ENCODE measurements at places on chromosomes 2 and 18.
A peak's percentile ranks its signal among the peaks of the same experiment; 100 is the strongest.

- no peak for DNase-seq
Observed at GRCh38 chr2:31442376-31442775, 27.8 kb upstream of the XDH start.

GRCh38 chr18:52499016-52499415 lies 159.0 kb downstream of the DCC start:
- DNase-seq: no peak

GRCh38 chr18:59783138-59783537 lies 85.9 kb upstream of the CCBE1 start:
- peak; percentile 45 for DNase-seq

- DNase-seq: no peak
Observed at GRCh38 chr2:83695530-83695929, 763.5 kb downstream of the SUCLG1 start.

DNA sequence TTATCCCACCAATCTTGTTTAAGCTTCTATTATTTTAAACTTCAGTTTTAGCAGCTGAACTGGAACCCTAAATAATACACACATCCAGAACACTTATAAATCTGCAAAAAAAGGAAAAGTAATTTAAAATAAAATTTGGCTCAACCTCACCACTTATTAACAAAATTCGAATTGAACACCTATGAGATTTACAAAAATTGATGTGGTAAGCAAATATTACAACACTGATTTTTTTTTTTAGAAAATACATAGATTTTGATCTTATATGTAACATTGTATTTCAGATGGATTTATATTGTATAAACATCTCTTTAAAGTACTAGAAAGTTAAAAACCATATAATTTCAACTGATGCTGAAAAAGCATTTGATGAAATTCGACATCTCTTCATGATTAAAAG lies 81.3 kb upstream of the DYNAP start:
- DNase-seq: no peak

DNA sequence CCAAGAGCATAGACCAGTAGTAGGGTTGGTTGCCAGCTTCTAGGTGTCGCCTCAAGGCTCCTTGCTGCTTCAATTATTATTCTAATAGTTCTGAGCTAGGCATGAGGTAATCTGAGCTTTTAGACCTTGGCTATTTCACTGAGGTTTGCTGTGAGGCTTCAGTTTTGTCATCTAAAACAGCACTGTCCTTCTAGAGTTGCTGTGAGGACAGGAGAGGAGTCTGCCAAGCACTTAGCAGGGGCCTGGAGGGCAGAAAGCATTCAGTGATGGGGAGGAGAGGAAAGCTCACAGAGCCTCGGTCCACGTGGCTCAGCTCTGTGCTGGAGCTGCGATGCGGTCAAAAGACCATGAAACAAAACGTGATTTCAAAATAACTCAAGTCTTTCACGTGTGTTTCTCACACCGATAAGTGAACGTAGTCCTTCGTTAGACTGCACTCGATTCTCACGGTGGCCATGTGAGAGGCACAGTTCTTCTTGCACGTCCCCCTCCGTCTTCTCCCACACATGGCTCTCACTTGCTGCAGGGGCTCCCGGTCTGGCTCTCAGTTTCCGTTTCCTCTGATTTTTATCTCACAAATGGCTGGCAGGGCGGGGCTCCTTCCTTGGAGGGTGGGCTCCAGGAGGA lies 113.7 kb downstream of the B3GNT2 start:
- no peak for DNase-seq

DNA sequence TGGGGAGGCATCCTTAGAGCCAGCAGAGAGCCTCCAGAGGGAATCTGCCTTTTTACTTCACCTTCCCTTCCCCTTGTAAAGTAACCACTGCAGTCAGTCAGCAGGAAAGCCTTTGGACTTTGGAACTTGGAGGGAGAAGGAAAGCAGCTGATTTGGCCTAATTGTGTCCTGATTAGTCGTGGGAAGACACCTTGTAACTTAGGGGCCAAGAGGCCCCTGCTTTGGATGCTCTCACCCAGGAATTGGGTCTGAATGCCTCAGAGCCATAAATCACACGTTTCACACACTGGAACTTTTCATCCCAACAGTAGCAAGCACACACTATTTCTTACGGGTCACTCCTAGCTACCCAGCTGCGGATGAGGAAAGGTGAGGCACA lies 81.0 kb upstream of the PPM1B start:
- DNase-seq: no peak

DNA sequence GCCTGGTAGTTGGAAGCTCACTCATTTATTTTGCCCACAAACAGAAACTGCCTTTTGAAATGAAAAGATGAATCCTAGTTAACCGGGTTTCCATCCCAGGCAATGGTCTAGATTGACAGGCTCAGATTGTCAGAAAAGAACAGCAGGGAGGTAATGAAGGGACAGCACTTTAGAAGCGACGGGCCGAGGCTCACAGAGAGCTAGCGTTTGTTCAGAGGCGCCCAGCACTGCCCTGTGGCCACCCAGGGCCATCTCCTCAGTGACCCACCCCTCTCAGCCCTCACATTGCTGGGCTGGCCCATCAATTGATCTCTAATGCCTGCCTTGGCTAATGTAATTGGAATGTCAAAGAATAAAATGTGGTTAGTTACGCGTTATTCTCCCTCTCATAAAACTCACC lies 304.8 kb downstream of the CDCA7 start:
- no peak for DNase-seq

DNA sequence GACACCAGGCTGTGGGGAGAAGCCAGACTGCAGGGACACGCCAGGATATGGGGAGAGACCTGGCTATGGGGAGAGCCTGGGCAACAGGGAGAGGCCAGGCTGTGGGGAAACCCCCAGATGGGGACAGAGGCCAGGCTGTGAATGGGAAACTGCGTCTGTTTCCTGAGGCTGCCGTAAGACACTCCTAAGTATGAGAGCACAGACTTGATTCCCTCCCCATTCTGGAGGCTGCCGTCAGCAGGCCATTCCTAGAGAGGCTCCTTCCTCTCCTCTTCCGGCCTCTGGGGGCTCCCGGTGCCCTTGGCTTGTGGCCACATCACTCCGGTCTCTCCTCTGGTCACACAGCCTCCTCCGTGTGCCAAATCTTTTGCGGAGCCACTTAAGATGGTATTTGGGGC lies 32.3 kb downstream of the ADI1 start:
- DNase-seq: no peak

DNA sequence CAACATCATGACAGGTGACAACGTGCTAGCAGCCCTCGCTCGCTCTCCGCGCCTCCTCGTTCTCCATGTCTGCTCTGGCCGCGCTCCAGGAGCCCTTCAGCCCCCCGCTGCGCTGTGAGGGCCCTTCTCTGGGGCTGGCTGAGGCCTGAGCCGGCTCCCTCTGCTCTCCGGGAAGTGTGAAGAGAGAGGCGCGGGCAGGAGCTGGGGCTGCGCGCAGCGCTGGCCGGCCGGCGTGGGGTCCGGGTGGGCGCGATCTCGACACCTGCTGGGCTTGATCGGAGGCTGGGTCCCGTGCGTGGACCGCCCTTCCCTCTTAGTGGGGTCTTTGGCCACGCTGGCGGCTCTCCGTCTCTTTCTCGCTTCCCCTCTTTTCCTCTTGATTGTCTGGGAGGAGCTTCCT lies 195.5 kb downstream of the ANKRD30BL start:
- DNase-seq: no peak

- DNase-seq: no peak
Observed at GRCh38 chr2:152620208-152620607, 97.1 kb downstream of the PRPF40A start.

GRCh38 chr18:60067426-60068210 lies 167.8 kb downstream of the PMAIP1 start:
- no peak for DNase-seq

DNA sequence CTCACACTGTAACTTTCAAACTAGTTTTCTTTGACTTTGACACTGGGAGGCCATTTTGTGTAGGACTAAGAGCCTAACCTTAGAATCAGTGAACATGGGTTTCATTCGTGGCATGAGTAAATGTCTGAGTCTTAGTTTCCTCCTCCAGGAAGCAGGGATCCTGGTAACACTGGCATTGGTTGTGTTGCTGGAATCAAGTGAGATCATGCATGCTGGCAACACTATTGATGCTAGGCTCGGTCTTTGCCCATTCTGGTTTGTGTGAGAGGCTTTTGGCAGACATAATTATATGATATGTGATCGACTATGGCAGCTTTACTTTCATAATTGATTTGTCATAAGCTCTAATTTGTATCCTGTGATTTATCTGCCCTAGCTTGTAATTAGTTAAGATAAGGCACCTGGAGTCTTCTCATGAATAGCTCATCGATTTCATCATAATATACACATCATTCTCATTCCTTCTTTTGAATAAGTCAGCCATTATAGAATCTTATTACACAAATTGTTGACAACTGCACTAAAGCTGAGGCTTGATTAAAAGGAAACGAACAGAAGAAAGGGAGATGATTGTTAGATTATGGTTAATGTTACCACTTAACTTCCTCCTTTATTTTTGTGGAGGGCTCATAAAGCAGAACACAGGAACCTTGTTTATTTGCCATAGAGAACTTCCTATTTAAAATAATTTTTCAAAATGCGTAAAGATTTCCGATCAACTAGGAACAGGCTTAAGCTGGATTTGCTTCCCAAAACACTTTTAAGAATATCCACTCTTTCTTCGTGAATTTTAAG lies 12.6 kb downstream of the PPP1R1C start:
- no peak for DNase-seq

GRCh38 chr2:177044671-177045070 lies 167.9 kb upstream of the HNRNPA3 start:
- no peak for DNase-seq

DNA sequence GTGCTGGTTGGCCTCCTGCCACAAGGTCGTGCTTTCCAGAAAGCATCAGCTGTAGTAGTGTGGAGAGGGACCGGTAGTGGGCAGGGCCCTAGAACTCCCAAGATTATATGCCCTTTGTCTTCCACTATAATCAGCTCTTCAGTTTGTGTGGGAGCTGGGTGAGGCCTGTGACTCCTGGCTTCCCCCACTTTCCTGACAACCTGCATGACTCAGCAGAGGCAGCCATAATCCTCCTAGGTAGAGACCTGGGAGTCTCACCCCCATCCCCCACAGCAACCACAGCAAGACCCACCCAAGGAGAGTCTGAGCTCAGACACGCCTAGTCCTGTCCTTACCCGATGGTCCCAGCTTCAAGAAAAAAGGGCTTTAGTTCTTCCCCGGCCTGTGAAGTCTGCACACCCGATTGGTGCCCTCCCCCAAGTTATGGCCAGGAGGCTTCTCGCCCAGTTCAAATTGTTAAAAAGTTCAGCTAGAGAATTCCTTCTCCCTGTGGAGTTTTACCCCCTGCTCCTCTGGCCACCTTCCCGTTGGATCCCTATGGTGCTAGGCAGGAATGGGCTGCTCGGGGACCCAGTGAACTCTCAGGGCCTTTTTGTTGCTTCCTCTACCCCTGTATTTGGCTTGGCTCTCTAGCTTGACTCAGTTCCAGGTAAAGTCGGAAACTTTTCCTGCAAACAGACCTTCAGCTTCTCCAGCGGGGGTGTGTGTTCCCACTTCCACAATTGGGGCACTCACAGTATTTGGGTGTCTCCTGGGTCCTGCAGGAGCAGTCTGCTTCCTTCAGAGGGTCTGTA lies 57.8 kb upstream of the FAM237A start:
- no peak for DNase-seq

GRCh38 chr18:13565228-13565627 lies 161.1 kb downstream of the FAM210A start:
- no peak for DNase-seq

DNA sequence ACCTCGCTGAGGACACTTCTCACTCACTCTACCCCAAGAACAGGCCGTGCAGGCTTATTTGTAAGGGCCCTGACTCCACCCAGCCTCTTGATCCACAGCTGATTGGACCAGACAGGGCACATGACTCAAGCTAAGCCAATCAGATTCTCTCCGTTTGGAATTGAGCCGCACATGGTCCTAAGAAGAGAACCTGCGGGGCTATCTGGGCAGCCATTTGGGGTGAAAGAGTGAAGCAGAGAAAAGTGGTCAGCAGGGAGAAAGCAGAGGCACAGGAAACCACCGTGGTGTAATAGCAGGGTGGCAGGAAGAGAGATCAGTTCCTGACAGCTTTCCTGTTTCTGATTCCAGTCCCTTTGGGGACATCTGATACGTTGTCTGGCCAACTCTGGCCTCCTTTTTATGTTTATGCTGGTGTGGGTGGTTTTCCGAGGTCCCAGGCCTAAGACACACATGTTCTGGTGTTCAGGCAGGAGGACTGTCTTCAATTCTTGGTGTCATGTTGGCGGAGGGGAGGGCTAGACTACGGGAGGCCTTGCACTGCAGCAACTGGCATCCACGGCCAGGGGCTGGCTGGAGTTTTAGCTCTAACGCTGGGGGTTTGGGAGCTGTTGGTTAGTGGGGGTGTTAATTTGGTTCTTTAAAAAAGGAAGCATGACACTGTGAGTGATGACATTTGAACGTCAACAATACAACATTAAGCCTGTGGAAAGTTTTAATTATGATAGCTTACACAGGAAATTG lies 26.1 kb upstream of the SPTBN1 start:
- DNase-seq: no peak

GRCh38 chr2:203648273-203648672 lies 58.2 kb upstream of the CD28 start:
- DNase-seq: no peak

GRCh38 chr2:218857371-218858137 lies 2.1 kb upstream of the WNT6 start:
- no peak for DNase-seq

DNA sequence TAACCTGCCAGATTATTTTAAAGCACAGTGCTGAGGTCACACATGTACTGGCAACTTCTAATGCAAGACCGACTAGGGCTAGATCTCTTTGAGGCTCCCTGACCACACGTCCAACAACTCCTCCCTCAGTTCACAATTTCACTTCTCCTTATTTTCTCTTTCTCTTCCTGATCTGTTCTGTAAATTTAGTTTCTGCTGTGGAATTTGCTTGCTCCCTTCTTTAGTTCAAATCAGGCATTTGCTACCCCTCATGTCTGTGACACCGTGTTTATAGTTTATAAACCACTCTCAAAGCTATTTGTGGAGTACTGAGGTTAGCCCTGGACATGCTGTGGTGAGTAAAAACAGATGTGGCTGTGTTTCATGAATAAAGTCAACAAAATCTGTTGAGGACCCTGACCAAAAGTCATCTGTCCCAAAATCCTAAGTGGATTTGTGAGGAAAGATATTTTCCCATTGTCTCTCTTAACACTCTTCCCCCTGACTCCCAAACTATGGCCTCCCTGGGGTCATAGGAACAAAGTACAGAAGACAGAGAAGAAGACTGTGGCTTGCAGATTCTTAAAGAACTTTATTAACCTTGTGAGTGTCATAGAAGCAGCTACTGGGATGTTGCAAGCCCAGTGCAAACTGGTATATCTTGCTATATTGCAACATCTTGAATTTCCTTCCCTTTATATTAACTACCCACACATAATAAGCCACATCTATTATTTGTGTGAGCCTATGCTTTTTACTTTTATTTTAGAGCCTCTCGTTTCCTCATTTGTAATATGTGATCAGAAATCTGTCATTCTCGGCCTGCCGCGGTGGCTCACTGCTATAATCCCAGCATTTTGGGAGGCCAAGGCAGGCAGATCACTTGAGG lies 3.5 kb upstream of the NAGK start:
- DNase-seq: no peak

- DNase-seq: peak; percentile 7
Observed at GRCh38 chr2:18719978-18720775, 130.8 kb upstream of the NT5C1B start.

GRCh38 chr2:23760736-23761135 lies 166.2 kb downstream of the ATAD2B start:
- DNase-seq: no peak

GRCh38 chr2:32436150-32436549 lies 79.3 kb downstream of the BIRC6 start:
- no peak for DNase-seq

- DNase-seq: no peak
Observed at GRCh38 chr18:63890950-63891304, 3.4 kb downstream of the SERPINB2 start.
